CD4-positive, alpha-beta T cell treated with Interleukin-6 for 4 hours (primary cell): ENCODE measurements at places on chromosomes 7 and 10.

- DNase-seq: peak; percentile 30
These were observed 56.8 kb downstream of the JAZF1 start for GRCh38 chr7:28123752-28124151.

DNA sequence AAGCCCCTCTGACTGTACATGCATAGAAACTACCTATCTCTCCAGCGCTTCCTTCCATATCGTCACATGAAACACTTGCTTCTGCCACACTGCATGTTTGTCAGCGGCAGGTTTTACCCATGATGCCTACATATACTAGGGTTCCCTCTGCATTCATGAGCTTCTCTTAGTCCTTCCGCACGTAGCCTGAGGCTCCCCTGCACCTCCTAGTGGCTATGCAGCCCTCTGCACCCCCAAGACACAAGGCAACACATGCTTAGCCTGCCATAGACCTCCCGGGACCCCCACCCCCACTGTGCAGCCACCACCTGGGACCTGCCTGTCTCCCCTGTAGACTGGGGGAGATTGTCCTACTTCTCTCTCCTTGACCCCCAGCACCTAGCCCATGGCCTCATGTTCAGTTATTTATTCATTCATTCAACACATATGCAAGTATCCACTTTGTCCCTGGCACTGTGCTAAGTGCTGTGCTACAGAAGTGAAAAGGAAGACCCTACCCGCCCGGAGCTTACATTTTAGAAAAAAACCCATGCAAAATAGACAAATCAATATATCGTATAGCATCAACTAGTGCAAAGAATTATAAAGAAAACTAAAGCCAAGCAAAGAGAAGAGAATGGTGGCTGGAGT lies 23.5 kb downstream of the TMEM273 start:
- DNase-seq: peak; percentile 32

DNA sequence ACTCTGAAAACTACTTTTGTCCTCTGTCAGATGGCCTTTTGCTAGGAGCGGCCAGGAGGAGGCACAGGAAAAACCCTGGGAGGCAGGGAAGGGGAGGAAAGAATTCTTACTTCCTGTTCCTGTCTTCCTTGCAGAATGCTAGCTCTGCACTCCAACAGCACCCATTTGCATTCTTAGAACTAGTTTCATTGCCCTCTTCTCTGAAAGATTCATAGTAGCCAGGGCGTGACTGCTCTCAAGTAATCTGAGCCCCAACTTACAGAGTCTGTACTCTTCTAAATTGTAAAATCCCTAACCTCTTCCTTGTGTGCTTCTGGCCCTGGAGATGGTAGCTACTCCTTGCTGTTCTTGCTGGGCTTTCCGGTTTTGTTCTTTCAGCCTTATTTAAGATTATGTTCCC lies 75.3 kb upstream of the STEAP1 start:
- no peak for DNase-seq

DNA sequence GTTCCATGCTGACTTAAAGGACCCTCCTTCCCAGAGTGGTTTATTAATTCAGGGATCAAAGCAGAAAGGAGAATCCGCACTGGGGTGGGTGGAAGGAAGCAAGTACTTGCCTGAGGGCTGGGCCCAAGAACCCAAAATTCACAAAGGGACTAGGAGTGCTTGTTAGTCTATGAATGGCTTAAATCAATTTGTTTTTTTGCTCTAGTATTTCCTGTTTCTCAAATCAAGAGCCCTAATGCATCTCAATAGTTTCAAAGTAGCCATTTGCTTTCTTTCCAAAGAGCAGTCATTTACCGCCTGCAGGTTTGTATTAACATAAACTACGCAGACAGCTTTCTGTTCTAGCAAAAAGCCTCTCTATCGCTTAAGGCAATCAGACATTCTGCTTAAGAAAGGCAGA lies 44.2 kb upstream of the SLC35G1 start:
- DNase-seq: no peak

DNA sequence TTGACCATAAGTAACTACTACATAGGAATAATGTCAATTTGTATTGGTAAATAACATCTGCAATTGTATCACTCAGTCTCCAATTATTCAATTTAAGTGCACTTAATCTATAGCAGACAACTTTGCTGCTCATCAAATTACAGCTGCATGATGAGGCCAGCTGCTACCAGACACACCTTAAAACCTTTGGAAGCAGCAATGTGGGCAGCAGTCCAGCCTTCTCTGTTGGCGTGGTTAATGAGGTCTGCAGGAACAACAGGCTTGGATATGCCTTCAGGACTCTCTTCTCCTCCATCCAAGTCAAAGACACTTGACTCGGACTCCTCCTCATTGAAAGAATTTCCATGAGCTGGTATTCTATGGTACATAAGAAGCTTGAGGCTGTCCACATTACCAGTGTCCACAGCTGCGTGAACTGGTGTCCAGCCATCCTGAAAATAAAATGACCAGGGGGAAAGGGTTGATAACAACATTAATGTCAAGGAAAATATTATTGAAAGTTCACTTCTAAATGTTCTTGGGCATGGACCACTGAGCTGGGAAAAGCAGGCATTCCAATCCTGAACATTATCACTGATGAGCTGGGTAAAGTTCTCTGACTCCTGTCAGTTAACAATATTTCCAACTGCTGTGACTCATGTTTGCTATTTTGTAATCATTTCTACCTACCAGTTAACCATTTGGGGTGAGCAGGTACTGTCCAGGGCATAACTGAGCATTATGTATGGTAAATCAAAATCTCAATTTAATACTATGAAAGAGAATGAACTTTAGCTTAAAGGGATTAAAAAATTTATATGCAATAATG lies 95.7 kb downstream of the CTTNBP2 start:
- no peak for DNase-seq

DNA sequence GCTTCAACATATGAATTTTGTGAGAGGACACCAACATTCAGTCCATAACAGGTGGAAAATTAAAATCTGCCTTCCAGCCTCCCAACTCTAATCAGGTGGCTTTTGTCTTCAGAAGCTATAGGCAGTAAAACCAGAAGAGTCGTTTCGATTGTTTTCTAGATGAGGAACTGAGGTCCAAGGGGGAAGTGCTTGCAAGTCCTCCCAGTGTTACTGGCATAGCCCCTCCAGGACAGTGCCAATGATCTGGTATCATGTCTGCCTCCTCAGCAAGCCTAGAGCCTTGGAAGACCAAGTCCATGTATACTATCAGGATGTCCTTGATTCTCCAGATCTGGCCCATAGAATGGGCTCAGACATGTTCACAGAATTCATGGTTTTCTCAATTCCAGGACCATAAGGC lies 16.9 kb downstream of the CYP26A1 start:
- DNase-seq: no peak

DNA sequence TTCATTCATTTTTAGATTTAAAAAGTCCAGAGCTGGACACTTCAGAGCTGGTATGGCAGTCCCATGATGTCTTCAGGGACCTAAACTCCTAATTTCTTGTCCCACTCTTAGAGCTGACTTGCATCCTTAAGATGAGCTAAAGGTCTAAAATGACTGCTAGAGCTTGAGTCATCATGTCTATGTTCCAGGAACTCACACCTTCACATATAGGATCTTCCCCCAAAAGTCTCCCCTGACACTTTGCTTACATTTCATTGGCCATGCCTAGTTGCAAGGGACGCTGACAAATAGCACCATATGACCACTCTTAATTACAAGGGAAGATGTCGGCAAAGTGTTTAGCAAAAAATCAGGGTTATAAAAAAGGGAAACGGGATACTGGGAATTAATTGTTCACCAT lies 10.4 kb upstream of the AOAH start:
- DNase-seq: no peak

DNA sequence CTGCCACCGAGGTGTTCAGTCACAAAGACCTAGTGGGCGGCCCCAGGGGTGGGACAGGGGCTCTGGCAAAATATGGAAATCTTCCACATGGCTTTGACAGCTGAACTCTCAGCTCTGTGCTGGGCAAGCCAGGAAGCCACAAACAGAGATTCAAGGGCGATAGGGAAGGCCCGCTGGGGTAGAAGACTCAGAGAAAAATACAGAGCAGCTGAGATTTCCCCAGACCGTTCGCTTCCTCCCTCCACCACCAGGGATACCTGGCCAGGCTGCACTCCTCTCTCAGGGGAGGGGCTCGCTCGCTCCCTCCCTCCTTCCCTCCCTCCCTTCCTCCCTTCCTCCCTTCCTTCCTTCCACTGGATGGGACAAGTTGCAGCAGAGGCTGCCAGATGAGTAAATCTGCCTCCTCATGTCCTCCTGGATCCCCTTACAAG lies 260.5 kb downstream of the PRPF18 start:
- DNase-seq: no peak

GRCh38 chr10:116296291-116296721 lies 23.3 kb upstream of the GFRA1 start:
- DNase-seq: no peak
